Fibroblast of the aortic adventitia (primary cell): ENCODE measurements at places on chromosomes 11 and 22. TPM values are rescaled to one million over a fixed set of nuclear protein-coding genes. Genes with fewer than 3 reads are reported as not detected.

- DNase-seq = no peak
These were observed 53.2 kb upstream of the APOA1 start for GRCh38 chr11:116890607-116891006.

- peak; percentile 53 for DNase-seq
These were observed 58.5 kb downstream of the SMCO4 start for GRCh38 chr11:93484716-93485115.

GRCh38 chr11:27678242-27678641, 22.0 kb downstream of the BDNF start:
- no peak for DNase-seq

DNA sequence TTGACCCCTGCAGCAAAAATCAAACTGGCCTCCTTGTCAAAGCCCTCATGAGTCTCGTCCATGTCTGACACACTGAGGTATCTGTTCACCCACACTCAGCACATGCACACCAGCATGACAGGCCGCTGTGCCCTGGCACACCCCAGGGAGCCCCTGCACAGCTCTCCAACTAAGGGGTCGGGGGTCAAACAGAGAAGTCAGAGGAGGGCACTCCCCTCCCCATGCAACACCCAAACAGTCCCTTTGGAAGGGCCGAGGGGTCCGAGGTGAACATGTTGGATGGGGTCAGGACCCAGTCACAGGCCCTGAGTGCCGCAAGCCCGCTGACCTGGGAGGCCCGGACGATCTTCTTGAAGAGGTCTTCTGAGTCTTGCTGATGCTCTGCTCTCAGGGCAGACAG, 14.6 kb downstream of the SUN2 start:
- no peak for DNase-seq

DNA sequence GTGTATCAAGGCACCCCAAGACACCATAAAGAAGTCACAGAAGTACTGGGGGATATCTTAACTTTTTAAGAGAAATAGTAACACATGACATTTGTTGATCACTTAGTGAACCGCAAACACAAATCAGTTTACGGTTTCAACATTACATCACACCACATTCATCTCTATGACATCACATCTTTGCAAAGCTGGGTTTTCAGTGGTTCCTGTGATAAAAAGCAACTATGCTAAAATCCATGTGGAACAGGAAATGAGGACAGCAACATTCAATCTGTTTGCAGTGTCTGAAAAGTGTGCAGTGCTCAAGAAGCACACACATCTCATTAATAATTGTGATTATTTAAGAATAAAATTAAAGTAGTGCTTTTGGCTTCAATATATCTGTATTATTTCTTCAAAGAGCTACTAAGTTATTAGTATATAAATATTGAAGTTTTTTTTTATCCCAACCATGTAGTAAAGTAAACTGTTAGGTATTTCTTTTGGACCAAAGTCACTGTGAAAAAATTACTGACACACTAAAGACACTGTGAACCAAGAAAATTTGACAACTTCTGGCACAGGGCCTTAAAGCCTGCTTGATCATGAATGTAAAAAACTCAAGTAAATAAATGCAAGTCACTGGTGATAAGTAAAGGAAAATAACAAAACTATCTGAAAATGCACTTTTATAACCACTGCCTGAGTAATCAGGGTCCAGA, 156.0 kb upstream of the SOX6 start:
- DNase-seq = no peak

- DNase-seq = no peak
These were observed 42.0 kb downstream of the IGLL5 start for GRCh38 chr22:22929381-22930221.

DNA sequence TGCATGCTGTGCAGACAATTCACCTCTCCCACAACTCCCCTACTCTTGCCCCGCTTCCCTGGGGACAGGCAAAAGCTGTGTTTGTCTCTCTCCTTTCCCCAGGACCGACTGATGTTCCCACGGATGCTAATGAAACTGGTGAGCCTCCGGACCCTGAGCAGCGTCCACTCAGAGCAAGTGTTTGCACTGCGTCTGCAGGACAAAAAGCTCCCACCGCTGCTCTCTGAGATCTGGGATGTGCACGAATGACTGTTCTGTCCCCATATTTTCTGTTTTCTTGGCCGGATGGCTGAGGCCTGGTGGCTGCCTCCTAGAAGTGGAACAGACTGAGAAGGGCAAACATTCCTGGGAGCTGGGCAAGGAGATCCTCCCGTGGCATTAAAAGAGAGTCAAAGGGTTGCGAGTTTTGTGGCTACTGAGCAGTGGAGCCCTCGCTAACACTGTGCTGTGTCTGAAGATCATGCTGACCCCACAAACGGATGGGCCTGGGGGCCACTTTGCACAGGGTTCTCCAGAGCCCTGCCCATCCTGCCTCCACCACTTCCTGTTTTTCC, 1.4 kb upstream of the MADD start:
- no peak for DNase-seq

GRCh38 chr11:32065865-32066629, 24.8 kb upstream of the RCN1 start:
- no peak for DNase-seq

PTPRCAP gene
- total RNA-seq = 0.41 and 0.45 TPM in 2 replicates

ALDH3B1 gene
- 12.5 and 20.8 TPM in 2 replicates for total RNA-seq

ADAMTS15 gene
- 8.6 and 30.8 TPM in 2 replicates for total RNA-seq

TMEM86A gene
- total RNA-seq = 0.27 and 9.6 TPM in 2 replicates

BTG4 gene
- 0.36 TPM in 1 of 2 replicates, not detected in the other for total RNA-seq
